ENCODE measurements at places on chromosomes 7 and 10.

- DNase-seq, result peak; percentile 86
Measured at GRCh38 chr7:149422162-149422913, 38.5 kb downstream of the ZNF777 start.

GRCh38 chr7:157844141-157844540 is 507.3 kb downstream of the DNAJB6 start:
- no peak for DNase-seq

- no peak for DNase-seq
Measured at GRCh38 chr10:5325076-5325475, 39.7 kb upstream of the UCN3 start.

DNA sequence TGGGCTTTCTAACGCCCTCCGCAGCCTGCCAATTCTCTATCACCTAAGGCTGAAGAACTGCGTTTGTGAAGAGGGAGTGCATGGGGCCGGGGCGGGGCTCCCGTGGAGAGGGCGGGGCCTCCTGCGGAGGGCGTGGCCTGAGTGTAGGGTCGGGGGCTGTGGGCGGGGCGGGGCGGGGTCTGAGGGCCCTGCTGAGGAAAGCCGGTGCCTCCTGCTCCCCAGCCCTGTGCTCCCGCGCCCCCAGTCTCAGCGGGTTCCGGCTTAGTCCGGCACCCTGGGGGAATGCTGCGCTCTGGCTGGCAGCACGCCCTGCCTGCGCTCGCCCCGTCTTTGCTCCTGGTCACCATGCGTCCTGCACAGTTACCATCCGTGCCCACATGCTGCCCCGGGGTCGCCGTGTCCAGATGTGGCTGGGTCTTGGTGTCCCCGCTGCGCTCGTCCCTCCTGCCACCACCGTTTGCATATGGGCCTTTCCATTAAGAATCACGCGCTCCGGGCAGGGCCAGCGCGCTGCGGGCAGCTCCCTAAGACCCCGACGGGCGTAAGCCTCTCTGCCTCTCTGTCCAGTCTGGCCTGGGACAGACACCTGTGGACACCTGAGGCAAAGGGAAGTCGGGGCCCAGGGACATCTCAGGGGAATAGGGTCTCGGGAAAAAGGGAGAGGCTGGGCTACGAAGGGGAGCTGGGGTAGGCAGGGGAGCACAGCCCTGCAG is 144.0 kb upstream of the RET start:
- no peak for DNase-seq

DNA sequence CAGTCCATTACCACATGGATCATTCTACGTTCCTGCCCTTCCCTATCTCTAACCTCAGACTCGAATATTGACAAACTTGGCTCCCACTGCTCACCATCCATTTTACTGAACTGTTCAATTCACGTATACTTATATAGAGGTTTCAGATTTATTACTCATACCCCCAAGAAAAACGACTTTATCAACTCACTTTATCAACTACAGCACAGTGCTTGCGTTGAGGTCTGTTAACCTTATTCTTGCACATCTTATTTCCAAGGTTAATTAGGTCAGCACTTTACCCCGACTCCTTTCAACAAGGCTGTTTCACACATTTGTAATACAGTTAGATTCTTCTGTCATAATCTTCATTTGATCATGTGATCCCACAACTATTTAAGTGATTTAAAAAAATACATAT is 162.3 kb upstream of the AHR start:
- no peak for DNase-seq

GRCh38 chr7:91636728-91637127 is 243.8 kb downstream of the MTERF1 start:
- no peak for DNase-seq

DNA sequence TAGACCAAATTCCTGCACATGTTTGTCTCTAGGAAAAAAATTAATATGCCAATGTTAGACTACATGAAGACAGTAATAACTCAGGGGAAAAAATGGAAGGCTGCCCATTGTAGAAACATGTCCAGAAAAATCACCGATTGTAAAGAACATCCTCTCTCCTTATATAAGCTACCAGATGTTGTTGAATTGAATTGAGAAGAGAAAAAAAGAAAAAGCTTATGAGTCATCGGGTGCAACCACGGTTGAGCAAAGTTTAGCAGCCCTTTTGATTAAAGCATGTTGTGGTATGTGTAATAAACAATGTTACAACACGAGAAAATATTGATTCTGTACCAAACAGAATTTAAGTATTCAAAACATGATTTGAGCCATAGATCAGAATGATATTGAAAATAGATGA is 102.3 kb upstream of the ARHGAP21 start:
- peak; percentile 11 for DNase-seq

GRCh38 chr7:47104206-47104549 is 477.7 kb downstream of the TNS3 start:
- DNase-seq, result no peak

GRCh38 chr10:34405611-34406462 is 409.3 kb downstream of the PARD3 start:
- no peak for DNase-seq

DNA sequence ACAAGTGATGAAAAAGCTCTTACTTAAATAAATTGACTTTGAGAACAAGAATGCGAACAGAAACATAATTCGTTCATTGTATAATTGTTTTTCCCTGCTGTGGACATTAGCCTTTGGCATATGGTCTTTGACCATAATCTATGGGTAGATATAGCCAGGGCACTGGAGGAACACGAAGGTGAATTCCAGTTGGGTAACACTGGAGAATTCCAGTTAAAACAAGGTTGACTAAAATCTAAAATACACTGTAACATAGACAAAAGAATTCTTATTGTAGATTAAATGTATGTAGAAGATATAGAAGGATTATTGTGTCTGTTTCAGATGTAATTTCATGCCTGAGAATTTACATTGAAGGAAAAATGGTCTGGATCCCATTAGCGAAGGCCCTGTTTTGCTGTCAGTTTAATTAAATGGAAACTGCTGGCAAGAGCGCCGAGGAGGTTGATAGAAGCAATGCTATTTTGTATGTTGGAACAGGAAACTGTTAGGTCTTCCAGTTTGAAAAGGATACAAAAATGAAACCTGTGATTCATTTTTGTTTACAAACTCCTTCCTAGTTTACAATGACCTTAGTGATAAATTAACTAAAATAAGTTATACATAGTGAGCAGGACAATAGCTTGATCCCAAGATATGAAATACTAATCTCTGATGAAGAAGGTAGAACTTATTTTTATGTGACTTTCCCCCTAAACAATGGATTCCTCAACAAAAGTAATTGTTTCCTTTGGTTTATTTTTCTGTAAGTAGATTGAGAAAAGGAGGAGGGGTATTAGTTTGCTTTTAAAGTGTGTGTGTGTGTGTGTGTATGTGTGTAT is 68.9 kb downstream of the ARID5B start:
- DNase-seq, result no peak

DNA sequence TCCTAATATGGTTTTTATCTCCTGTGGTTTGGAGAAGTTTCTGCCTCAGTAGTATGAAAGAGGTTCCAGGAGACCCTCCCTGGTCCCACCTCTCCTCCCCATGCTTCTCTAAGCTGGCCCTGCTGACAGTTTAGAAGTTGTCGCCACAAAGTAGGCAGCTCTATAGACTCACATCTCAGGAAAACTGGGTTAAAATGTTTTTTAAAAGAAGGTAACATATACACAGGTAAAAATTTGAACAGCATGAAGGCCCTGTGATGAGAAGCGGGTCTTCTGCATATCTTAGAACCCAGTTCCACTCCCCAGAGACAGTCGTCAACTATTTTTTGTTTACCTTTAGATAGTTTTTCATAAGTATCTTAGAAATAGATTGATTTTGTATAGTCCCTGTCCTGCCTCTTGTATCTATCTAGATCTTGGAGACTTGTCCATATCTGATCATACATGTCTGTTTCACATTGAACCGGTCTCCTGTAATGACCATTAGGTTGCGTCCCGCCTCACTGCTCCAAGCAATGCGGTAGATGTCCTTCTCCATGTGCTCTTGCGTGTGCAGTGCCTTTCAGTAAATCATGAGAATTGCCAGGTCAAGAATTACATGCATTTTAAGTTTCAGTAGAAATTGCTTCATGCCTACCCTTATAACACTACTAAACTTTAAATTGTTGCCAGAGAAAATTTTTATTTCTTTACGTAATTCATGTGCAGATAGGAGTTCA is 2.2 kb downstream of the DUSP5 start:
- DNase-seq, result no peak

DNA sequence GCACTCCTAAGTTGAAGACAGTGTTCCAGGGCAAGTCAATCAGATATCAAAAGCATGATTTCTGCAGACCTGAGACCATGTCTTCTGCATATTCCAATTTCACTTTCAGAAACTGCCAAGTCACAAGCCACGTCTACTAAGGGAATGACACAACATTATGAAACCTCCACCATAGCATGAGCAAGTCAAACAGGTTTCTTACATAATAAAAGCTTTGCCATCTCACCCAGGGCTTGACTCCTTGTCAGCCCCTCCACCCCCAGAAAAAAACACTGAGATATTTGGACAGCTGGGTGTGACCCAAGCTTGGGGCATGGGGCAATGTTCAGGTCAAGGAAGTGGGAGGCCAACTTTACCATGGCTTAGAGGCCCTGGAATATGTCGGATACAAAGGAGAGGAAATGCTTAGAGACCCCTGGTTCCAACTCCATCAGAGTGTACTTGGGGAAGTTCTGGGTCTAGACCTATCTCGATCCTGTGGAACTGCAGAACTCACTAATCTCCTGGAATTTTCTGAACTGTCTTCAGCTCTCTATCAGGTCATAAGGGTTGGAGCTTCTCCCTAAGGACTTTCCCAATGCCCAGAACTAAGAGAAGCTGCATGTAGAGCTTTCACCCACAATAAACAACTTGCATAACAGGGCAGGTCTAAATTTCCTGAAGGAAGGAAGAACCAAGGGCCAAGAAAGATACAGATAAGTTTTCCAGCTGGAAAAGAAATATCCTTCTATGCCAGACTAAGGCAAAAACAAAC is 80.6 kb upstream of the NAMPT start:
- DNase-seq, result no peak

- DNase-seq, result peak; percentile 75
Measured at GRCh38 chr10:17115683-17116082, 13.9 kb downstream of the CUBN start.

DNA sequence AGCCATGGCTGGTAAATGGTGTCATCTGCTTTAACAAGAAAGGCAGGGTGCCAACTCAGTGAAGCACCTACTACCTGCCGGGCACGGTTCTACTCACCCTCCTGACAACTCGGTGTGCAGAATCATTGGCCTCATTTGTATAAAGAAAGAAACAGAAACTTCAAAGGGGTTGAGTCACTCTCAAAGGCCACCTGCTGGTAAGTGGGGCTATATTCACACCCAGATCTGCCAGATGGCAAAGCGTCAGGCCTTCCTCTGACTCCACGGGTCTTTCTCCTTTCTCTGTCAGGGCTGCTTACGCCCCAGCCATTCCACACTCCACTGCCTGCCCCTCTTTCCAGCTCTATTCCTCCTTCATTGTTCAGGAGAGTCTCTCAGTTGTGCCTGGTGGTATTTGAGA is 309.2 kb downstream of the GFRA1 start:
- peak; percentile 63 for DNase-seq

- no peak for DNase-seq
Measured at GRCh38 chr10:123160311-123160980, 6.2 kb downstream of the BUB3 start.

- peak; percentile 61 for DNase-seq
Measured at GRCh38 chr7:73606801-73607691, 17.3 kb downstream of the MLXIPL start.

DNA sequence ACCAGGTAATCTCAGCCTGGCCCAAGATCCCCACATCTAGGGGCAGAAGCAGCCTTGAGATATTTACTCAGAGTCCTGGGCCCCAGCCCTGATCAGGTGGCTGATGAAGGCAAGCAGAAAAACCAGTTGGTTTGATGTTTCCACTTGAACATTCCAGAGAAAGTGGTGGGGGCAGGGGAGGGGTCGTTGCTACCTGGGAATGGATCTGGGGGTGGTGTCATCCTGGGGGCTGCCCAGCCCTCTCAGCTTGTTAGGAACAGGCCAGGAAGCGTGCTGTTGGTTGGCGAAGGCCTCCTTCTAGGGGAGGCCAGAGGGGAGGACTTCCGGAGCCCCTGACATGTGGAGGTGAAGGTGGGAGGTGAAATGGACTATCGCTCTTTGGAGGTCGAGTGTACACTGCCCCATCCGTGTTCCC is 3.7 kb upstream of the ABHD11 start:
- DNase-seq, result no peak

DNA sequence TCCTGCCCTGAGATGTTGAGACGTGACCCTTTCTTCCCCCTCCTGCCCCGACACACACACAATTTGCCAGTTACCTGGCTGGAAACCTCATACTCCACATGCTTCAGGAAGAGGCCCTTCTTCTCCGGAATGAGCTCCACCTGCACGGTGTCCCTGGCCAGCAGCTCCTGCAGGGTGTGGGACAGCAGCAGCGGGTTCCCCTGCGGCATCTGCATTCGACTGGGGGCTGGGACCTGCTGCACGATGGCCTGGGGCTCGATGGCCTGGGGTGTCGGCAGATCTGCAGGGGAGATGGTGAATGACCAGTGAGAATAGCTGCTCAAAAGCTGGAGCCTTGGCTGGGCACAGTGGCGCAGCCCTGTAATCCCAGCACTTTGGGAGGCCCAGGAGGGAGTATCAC is 36.0 kb downstream of the NUDT1 start:
- DNase-seq, result no peak

DNA sequence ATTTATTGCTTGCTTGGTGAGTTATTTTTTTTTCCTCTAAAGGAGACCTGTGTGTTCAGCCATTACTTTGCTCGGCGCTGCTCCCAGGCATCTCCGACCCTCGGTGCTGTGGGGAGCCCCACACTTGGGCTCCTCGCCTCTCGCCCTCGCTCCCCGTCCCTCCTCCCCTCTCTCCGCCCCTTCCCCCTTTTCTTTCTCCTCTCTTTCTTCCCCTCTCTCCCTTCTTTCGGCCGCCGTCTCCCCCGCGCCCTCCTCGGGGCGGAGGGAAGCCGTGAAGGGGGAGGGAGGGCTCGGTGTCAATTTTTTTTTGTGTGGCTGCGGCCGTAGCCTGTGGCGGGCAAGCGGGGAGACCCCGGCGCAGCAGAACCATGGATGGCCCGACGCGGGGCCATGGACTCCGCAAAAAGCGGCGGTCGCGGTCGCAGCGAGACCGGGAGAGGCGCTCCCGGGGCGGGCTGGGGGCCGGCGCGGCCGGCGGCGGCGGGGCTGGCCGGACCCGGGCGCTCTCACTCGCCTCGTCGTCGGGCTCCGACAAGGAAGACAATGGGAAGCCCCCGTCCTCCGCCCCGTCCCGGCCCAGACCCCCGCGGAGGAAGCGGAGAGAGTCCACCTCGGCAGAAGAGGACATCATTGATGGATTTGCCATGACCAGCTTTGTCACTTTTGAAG is 1.1 kb downstream of the AUTS2 start:
- peak; percentile 17 for DNase-seq

GRCh38 chr7:2515424-2516193 is 4.0 kb upstream of the LFNG start:
- DNase-seq, result peak; percentile 85

GRCh38 chr10:132802048-132802447 is 16.1 kb upstream of the NKX6-2 start:
- DNase-seq, result no peak

All from ACHN (cell line).